Mesenchymal stem cell (in vitro differentiated cells and primary cell): ENCODE measurements at places on chromosomes 6 and 20.

- peak; percentile 73 for DNase-seq
These were observed 92.7 kb upstream of the SIRPA start for GRCh38 chr20:1802385-1803060.

DNA sequence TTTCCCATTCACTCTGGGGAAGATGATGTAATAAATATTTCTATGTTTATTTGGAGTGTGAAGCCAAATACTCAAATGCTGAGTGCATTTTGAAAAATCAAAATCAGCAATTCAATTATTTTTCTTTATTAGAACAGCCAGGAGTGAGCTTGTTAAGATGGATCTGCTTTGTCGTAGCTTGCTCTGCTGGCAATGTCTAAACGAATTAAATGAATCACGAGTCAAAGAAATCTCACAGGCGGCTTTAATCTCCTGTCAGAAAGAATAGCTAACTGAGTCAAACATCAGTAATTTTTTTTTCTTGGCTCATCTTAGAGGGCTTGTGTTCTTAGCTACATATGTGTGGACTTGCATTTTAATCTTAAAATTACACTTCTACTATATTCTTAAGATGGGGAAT, 100.2 kb upstream of the HMGN3 start:
- DNase-seq, result no peak

DNA sequence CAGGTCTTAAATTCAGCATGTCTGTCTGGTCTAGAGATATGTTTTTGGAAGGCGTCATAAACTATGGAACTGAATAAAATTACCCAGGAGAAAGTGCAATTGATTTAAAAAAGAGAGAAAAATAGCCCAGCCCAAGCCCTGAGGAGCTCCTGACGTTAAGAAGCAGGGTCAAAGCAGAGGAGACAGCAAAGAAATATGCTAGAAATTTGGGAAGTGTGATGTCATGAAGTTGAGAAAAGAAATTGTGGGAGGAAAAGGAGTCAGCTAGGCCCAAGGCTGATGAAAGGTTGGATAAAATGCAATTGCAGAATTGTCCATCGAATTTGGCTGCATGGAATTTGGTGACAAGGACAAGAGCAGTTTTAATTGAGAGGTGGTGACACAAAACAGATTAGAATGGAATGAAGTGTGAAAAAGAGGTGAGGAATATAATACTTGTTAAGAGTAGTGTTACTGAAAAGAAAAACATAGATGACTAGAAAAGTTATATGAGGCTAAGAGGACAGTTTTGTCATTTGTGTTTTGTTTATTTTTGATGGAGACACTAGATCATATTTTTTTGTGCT, 381.6 kb downstream of the LAMA2 start:
- no peak for DNase-seq

DNA sequence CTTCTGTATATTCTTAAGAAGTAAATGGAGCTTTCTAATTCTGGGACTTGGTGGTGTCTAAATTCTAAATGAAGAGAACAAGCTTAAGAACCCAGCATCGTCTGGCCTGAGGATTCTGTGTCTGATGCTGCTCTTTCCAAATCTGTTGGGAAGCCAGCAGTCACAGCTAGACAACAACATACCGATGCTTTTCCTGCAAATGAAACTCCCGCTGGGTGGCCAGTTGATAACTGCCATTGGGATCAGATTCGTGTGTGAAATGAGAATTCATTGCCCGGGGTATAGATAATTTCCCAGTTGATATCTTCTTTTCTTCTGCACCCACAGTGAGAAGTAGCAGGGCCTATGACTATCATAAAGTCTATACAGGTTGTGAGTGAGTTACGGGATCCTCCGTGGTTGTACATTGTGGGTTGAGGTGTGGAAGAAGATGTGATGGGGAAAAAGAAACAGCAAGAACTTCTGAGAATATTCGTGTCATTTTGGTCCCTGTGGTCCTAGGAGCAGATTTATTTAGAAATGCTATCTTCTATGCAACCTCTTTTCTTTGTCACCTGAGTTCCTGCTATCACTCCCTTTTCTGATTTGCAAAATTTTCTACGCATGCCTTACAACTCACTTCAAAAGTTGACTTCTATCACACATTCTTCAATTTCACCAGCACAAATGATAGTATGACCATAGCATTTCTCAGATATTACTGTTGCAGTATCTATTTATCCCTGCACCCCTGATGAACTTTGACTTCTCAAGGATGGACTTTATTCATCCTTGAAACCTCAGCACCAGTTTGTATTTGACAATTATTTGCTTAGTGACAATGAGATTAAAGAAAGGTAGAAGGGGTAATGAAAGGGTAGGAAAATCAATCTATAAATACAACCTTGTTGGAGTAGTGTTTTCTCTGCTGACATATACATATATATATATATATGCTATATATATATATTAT, 10.4 kb downstream of the NOX3 start:
- no peak for DNase-seq

- no peak for DNase-seq
These were observed 28.2 kb downstream of the POPDC3 start for GRCh38 chr6:105151644-105152043.

DNA sequence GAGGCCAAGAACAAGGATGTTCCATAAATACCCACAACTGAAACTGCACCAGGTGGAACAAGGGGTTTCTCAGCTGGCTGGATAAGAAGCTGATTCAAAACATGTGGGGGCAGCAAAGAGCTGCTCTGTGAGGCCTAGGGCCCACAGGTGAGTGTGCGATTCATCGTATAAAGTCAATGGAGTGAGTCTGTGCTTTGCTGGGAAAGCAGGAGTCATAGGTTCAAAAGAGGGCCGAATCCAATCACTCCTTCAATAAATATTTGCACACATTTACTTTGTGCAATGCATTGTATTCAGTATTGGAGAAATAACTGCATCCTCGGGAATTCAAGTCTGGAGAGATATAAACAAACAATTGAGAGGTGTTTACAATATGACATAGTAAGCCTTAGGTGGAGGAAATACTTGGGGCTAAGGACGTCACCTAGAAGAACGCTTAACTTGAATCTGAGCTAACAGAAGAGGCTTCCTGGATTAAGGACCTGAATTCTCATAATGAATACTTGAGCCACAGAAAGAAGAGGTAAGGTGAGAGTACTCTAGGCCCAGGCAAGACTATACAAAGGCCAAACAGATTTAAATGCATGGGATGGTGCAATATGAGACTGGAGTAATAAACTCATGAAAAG, 83.7 kb upstream of the TMEM30A start:
- DNase-seq, result peak; percentile 47

DNA sequence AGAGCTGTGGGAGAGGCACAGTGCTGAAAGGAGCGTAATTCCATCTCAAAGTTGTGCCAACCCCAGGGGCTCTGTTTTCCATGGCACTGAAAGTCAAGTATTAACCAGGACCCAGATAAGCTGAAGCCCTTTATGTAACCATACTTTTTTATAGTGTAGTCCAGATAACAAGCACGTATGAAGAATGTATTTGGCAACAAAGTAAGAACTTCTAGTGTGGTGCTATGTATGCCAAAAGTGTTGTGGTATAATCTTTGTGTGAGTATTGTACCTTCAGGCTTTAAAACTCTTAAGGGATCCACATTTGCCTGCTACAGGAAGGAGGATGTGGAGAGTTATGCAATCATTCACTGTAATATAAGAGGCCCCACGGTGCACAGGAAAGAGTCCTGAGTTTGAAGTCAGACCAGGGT, 129.4 kb downstream of the IBTK start:
- no peak for DNase-seq

- DNase-seq, result no peak
These were observed 38.7 kb downstream of the GTF2H5 start for GRCh38 chr6:158206740-158207421.

DNA sequence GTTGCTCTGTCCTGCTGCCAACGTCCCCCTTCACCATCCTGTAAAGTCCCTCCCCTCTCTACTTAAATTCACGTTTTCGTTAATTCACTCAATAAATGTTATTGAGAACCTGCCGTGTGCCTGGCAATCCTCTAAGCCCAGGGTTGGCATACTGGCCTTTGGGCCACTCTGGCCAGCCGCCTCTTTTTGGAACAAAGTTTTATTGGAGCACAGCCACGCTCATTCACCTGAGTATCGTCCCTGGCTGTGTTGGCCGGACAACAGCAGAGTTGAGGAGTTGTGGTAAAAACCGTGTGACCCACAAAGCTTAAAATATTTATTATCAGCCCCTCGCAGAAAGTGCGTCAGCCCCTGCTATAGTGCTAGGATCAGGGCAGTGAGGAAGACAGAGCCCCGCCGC, 54.7 kb upstream of the TMEM181 start:
- no peak for DNase-seq

DNA sequence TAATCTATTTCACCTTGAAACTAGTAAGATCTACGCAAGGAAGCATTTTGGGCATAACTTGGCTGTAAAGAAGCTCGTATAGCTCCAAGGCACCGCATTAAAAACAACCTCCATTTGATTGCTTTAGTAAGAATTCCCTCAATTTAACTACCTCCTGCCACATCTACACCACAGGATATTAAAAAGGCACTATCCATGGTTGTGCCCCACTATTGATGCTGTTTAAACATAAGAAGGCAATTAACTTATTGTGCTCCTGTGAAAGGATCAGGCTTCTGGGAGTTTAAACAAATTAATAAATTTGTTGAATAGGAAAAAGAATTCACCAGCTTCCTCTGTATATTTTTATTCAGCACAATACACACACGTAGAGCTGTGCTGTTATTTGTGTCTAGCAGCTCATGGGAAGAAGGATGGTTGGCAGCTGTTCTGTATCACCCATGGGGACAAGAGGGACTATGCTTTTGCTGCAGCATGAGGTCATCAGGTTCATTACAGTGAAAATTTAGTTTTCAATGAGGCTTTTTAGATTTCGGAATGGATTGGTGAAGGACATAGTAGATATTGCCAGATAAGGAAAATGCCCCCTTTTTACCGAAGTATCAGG, 513.3 kb downstream of the HAO1 start:
- no peak for DNase-seq

DNA sequence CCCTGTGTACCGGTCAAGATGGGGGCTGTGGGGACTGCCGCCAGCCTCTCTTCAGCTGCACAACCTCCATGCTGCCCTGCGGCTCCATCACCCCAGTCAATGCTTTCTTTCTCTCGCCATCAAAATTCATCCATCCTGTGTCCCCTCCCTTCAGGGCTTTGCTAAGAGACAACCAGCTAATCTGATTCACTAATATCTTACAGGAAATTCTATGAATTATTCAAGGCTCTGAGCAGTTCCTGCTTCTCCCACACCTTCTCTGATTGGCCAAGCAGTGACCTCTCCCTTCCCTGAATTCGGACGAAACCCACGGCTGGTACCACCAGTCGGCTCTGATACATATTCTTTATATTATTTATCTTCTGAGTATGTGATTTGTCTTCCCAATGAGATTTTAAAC, 13.8 kb downstream of the ITPR3 start:
- no peak for DNase-seq
